ENCODE measurements at places on chromosomes 1 and 21. TPM values are rescaled to one million over a fixed set of nuclear protein-coding genes. Genes with fewer than 3 reads are reported as not detected.

Gene KRTAP21-2
- not detected for total RNA-seq

Gene SPRR2B
- not detected for total RNA-seq

Gene VWA1
- total RNA-seq: 1.6 TPM

Gene NOS1AP
- 1.6 TPM for total RNA-seq

Gene C1QA
- total RNA-seq: not detected

Gene CD1C
- total RNA-seq: not detected

Gene HSD3B1
- total RNA-seq: not detected

Gene LCE1B
- total RNA-seq: not detected

Gene GJA4
- 29.6 TPM for total RNA-seq

Gene IL22RA1
- total RNA-seq: not detected

Gene KRTAP13-2
- total RNA-seq: not detected

DNA sequence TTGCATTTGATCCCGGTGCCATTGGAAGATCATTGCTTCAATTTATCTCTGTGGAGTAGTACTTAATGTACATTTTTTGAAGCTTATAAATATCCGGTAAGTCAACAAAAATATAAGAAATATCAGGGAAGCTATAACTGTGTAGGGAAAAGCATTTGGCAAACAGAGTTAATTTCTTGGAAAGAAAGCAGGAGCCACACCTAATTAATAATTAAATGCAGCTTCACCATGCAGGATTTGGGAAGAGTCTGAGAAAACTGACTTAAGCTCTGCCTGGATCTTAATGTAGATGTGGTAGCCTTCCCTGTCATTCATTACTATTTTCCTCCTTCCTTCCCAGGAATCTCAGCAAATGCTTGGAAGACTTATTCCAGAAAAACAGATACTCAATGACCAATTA, 134.5 kb downstream of the ATP5PO start:
- no peak for DNase-seq

DNA sequence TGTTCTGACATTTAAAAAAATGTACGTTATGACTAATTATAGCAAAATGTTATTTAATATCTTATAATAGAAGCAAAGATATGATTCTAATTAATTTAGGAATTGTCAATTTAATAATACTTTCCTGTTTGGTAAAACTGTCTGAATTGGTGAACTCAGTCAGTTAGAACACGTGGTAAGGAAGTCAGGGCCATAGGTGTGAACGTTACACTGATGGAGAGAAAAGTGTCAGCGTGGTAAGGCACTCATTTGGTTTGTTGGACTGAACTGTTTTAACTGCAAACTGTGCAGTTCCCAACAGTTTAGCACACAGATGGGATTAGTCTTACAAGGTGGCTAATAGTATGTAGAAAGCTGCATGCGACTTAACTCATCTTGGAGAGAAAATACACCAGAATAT, 102.9 kb downstream of the EPB41 start:
- DNase-seq: no peak

- DNase-seq: no peak
These were observed 787 bp downstream of the GRIK3 start for GRCh38 chr1:37033355-37034101.

GRCh38 chr1:23867542-23867894, 572 bp downstream of the FUCA1 start:
- DNase-seq: no peak

DNA sequence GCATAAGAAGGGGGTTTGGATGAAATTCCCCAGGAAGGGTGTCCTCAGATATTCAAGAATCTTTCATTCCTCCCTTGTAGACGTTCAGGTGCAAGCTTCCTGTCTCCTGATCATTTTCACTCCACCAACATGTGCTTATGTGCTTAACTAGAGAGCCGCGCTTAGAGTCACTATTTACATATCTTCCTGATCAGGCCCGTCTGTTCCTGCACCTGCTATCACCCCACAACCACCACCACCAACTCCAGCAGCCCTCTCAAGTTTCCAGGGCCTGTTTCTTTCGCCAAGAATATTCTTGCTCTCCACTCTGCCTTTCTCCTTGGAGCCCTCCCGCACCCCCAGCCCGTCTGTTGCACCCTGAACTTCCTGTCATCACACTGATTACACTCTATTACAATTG, 113.4 kb downstream of the SPSB1 start:
- no peak for DNase-seq

- no peak for DNase-seq
These were observed 20.8 kb upstream of the RLF start for GRCh38 chr1:40140211-40140973.

GRCh38 chr1:59220356-59220755, 76.5 kb upstream of the FGGY start:
- no peak for DNase-seq

DNA sequence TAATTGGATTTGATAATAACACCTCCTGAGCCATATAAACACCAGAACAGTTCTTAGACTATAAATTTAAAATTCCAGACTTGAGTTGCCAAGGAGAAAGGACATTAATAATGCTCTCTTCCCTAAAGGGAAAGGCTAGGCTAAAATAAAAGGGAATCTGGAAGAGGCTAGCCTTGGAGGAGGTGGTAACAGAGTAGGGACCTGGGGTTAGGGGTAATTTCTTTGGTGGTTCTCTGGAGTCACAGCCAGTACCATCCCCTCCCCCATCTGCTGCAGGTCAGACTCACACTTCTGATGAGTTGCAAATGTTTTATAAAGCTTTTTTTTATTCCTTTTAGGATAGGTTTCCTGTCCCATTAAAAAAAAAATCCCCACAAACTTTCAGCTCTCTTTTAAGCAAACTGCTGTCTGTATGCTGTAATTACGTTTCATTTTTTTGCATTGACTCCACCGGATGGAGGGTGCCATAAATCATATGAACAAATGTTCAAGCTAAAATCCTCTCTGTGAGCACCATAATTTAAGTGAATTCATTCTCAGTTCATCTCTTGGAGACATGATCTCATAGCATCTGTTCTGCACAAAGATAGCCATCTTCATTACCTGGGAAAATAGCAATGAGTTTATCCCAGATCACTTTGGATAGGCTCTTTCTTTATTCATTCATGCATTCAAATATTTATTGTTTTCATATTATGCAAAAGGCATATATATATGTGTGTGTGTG, 379.6 kb downstream of the TTLL7 start:
- DNase-seq: no peak

- DNase-seq: no peak
These were observed 263.2 kb downstream of the ZNF648 start for GRCh38 chr1:181798191-181798926.

GRCh38 chr1:91643431-91643830, 142.8 kb downstream of the CDC7 start:
- DNase-seq: no peak
